ENCODE measurements at places on chromosomes 16 and 17. TPM values are rescaled to one million over a fixed set of nuclear protein-coding genes. Genes with fewer than 3 reads are reported as not detected.

Gene KIF19
- total RNA-seq, result not detected

Gene JMJD8
- total RNA-seq, result 14.3 TPM

Gene RPRML
- 16.1 TPM for total RNA-seq

Gene PRR15L
- total RNA-seq, result not detected

Data from occipital lobe (tissue), 3 donors.